ENCODE measurements at places on chromosomes 6 and 20.

DNA sequence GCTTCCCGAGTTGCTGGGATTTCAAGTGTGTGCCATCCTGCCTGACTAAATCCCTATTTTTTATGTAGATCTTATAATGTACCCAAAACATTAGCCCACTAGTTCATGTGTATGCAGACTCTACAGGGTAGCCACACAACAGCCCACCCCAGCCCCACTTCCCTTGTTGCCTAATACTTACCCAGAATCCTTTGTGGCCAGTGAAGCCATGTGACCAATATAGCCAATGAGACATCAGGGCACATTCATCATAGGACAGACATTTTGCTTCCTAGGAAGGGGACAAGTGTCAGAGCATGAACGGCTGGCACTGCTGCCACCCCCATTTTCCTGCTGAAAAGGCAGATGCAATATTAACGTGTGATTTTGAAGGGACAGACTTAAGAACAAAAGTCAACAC lies 36.0 kb upstream of the TCP11 start:
- DNase-seq, result no peak

DNA sequence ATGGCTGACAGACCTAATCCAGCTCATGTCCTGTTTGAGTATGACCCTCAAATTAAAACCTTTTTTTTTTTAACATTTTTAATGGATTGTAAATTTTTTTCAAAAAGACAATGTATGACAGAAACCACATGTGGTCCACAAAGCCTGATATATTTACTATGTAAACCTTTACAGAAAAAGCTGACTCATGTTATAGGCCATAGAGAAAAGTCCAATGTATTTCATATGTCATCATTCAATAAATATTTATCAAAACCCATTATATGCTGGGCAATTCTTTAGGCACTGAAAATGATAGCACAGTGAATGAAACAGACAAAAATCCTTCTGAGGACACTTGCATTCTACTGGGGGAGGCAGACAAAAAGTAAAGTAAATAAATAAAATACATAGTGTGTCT lies 826.2 kb upstream of the FLRT3 start:
- DNase-seq, result no peak

DNA sequence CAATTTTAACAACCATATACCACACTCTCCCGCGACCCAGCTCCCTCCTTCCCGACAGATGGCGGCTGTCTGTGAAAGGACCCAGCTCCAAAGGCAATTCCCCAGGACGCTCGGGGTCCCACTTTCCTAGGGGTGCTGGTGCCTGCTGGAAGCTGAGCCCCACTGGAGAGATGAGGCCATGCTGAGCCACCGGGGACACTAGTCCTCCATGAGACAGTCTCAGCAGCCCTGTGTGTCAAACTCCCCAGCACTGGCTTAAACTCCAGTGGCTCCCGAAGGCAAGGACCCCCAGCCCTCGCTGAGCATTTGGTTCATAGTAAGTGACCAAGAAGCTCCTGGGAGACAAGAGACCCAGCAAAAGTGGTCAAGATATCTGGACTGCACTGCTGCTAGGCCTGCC lies 52.1 kb downstream of the SLC2A10 start:
- no peak for DNase-seq

DNA sequence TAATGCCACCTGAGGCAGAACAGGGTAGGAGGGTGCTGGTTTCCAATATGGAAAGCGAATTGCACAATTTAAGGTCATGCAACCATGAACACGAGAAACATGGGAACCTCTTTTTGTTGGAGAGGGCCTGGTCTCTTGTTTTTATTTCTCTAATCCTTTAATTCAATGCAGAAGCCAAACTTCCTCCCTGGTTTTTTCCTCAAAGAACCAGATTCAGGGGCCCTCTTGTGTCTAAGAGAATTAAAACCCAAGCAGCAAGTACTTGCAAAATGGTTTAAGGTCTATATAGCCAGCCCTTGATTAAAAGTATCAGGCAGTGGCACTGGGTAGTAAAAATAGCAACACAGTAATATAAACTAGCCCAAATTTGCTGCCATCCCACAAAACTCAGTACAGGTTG lies 19.5 kb downstream of the GSTA4 start:
- no peak for DNase-seq

- no peak for DNase-seq
Observed at GRCh38 chr20:57795342-57795697, 85.5 kb upstream of the PMEPA1 start.

GRCh38 chr6:142478117-142478516 lies 176.3 kb downstream of the ADGRG6 start:
- no peak for DNase-seq

- DNase-seq, result no peak
Observed at GRCh38 chr20:15653396-15654207, 919.6 kb downstream of the KIF16B start.

DNA sequence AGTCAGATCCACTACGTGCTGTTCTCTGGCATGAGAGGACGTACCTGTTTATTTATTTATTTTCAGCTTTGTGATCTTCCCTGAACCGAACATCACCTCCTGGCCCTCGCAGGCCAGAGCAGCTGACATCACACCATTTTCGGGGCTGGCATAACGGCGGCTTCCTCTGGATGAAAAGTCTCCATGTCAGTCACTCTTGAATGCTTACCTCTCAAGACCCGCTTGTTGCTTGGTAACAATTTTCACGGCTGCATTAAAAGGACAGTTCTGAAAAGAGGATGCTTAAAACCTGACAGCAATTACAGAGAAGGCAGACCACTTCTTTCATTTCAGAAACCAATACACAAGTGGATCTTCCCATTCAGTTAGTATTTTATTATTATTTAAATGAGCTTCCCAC lies 159.8 kb upstream of the CDH4 start:
- DNase-seq, result no peak

DNA sequence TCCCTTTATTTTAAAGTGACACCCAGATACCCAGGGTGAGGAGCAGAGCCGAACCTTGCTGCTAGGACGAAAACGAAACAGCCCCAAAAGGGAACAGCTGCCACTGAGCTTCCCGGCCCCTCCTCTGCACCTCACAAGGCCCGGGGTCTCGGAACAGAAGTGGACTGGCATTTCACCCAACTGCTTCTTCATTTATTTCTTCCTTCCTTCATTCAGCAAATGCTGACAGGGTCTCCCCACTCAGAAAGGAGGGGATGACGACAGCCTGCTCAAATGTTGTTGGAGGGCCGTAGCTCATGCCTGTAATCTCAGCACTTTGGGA lies 220.3 kb downstream of the PREX1 start:
- no peak for DNase-seq

DNA sequence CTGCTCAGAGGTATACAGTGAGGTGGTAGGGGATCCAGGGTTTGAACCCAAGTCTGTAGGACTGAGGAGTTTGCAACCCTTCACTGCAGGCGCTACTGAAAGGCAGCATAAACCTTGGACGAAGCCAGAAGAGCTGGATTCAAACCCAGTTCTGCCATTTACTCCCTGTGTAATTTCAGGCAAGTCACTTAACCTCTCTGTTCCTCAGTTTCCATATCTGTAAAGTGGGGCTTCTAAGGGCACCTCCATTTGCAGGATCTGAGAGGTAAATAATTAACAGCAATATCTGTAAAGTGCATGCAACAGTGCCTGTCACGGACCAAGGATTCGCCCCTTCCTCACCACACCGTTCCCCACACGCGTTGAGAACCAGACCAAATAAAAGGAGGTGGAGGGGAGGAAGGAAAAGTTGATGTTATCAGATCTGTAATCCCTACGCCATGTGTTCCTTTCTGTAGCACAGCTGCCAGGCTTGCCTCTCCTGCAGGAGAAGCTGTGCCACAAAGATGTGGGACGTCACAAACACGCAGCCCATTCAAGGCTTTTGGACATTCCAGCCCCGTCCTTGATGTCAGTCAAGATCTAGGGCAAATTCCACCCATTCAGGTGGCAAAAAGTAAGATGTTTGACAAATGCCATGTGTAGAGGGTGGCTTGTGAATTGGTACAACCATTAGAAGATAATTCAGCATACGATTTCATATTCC lies 9.8 kb downstream of the RIPOR3 start:
- no peak for DNase-seq

DNA sequence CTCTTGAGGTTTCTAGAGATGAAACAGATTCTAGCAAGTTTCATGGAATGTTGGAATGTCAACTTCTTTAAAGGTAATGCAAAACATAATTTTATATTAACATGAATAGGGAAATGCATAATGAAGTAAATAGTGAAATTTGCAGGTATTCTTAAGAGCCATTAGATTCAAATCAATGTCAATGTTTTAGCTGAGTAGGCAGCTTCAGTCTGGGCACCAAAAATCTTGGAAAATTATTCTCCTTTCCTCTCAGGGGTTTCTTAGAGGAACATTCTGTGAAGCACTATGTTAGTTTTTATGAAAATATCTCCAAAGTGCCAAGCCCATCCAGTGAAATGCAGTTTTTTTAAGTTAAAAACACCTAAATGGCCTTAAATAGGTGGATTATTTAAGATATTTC lies 300.8 kb downstream of the PAX1 start:
- DNase-seq, result no peak

GRCh38 chr20:2902291-2902690 lies 29.0 kb downstream of the PTPRA start:
- peak; percentile 35 for DNase-seq

DNA sequence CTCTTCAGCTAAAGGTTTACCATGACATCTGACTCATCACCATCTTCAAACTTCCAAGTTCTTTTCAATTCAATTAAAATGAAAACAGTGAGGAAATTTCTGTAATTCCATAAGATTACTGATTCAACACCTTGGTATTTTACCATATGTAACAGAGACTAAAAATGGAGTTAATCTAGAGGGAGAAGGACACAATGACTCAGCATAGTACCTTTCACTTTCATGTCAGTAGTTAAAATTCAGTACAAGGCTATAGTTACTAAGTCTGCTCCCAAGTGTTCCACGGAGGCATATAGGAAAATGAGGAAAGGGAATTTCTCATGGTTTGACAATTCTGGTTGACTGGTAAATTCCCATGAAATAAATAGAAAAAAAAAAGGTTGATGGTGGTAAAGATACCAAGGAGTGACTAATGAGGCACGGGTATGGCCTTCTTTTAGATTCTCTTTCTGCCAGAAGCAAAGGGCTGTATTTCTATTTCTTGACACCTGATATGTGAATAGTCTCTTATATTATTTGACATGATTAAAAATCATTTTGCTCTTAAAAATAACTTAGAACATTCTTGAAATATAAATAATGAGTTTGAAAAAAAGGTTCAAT lies 526.7 kb upstream of the ADGRB3 start:
- DNase-seq, result no peak

DNA sequence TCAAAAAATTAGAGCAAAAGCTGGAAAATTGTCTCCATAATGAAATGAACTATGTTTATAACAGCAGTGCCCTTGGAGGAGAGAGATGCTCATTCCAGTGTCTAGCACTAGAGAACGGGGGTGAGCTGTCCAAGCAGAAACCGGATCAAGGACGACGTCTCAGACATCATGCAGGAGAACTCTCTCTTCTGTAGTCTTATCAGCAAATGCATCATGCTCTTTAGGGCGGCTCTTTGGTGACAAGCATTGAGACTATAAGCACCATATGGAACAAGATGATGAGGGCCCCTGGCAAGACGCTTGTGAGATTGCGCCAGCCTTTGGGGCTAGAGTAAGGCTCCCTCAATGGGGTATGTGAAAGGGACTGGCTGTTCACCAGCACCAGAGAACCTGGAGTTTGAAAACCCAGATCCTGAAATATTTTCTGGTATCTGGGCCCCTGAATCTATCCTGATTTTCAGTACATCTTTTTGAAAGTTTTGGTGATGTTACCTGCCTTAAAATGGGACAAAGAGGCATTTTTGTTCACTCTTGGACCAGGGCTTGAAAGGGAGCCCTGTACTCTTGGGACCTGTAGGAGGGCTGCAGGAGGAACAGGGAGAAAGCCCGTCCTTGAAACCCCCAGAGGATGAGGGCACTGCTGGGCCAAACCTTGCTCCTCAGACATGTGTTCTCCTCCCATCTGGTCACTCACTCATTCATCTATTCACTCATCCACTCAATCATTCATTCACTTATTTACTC lies 127.6 kb downstream of the TTLL2 start:
- no peak for DNase-seq

- DNase-seq, result no peak
Observed at GRCh38 chr6:10368861-10369260, 46.0 kb downstream of the TFAP2A start.

- DNase-seq, result no peak
Observed at GRCh38 chr20:62792940-62793756, 3.1 kb upstream of the MRGBP start.

DNA sequence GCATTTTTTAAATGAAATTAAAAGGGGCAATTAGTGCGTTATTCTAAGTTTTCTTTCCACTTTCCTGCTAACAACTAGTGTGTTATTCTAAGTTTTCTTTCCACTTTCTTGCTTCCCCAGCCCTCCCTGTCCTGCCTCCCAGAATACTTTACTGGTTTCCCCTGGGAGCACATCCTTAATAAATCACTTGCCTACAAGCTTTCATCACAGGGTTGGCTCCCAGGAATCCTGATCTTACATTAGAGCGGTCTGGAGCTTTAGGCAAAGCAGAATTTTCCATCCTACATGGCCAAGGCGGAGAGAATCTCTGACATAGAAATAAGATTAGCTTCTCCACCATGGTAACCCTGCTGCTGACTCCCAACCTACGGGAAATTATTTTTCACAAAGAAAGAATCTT lies 150.4 kb downstream of the BFSP1 start:
- DNase-seq, result peak; percentile 17

GRCh38 chr20:53678315-53678989 lies 84.8 kb upstream of the ZNF217 start:
- DNase-seq, result no peak

- no peak for DNase-seq
Observed at GRCh38 chr6:38476141-38476540, 163.6 kb downstream of the BTBD9 start.

- DNase-seq, result no peak
Observed at GRCh38 chr6:34182751-34183531, 37.1 kb upstream of the GRM4 start.

GRCh38 chr20:1897965-1898464 lies 2.8 kb downstream of the SIRPA start:
- peak; percentile 54 for DNase-seq

DNA sequence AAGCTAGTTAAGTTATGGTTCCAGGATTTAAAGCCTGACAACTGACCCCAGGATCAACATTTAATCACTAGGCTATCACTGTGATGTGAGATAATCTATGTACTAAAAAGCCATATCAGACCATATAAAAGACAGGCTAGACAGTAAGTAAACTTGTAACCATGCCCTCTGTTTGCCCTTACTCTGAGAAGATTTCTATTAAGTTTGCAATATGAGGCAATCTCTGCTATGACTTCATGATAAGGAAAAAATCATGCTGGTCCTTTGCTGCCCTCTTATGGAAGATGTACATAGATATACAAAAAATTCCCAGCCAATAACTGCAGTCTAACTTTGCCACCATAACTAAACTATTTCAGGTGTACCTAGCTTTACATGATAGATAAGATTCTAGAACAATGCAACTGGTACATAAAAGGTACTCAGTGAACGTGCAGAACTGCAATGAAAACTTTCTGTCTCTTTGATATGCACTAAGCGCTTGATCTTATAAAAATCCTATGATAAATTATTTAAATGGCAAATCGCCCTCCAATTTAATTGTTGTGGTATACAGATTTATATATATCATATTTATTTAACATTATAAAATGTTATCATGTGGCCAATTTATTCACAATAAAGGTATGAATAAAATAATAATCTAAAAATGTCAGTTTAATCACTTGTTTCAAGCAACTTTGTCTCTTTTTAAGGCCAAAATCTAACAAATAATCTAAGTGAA lies 70.5 kb downstream of the FAM217A start:
- DNase-seq, result peak; percentile 56

Data from hindlimb muscle (tissue), 1 donor.